ENCODE measurements at places on chromosomes 3 and 15.
A peak's percentile ranks its signal among the peaks of the same experiment; 100 is the strongest.

DNA sequence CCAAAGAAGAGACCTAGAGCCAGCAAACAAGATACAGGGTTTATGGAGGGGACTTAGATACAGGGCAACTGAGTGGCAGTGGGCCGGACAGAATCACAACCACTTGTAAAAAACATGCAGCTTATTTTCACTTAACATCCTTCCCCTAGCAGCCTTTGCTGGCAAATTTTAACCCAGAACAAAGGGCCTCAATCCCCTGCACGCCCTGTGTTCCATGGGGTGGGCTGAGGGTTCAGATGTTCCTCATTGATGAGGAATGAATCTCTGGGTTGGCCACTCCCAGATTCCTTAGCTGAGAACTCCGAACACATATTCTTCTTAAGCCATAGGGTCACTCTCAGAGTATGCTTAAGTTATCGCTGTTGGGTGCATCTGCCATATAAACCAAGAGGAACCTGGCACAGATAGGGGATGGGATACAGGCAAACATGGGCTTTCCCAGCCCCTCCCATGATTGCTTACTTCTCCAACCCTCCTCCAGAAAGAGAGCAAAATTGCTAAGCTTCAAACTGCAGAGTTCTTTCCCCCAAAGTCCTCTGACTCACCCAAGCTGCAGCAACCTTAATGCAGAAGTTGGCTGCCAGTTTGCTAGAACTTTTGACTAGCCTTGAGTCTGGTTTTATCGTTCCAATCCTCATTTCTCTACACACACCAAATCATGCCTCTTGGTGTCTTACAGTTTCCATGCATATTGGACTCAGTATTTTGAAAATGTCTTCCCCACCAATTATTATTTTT, 146.9 kb downstream of the CD47 start:
- no peak for DNase-seq

DNA sequence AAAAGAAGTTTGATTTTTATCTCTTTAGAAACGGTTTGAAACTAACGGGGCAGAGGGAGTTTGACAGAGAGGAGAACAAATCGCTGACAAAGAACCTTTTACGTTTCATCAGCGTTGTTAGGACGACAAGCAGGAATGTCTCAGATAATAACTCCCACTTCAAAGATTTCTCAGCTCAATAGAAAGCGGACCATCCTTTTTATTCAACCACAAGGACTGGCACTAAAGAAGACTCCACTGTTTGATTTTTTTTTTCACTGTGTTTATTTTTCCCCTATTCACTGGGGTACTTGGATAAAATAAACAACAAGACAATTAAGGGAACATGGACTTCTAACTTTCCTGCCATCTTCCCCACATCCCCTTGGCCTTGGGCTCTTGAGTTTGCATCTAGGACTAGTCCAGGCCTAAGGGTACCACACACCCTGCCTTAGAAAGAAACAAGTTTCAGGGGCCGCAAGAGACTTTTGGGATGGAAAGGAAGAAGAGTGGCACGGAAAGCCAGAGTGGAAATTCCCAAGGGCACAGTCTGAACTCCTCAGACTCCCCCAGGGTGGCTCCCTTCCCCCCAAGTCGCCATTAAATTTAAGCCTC, 19.0 kb downstream of the ZIC4 start:
- no peak for DNase-seq

DNA sequence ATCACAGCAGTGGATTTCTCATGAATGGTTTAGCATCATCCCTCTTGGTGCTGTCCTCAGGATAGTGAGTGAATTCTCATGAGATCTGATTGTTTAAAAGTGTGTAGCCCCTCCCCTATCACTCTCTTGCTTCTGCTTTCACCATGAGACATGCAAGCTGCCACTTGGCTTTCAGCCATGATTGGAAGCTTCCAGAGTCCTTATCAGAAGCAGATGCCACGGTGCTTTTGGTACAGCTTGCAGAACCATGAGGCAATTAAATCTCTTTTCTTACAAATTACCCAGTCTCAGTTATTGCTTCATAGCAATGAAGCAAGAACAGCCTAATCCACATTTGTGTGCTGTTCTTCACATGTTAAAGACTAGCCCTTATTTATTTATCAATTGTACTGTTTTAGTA, 495.2 kb upstream of the EPHA6 start:
- no peak for DNase-seq

DNA sequence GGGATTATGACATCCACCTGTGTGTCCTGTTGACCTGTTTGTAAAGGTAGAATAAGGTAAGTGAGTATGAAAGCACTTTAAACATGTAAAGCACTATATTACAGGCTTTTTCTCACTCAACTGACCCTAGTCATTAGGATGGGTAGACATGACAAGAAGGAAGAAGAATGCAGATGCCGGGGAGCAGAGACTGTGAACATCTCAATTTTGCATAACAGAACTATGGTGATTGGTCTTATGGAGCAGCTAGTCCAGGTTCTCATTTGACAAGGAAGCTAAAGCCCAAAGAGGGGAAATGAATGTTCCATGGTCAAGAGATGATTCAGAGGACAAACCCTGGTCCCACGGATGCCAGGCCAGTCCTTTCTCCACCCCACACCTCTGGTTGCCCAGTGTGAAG, 200.1 kb upstream of the BCL6 start:
- DNase-seq: no peak

- DNase-seq: no peak
These were observed 67.5 kb downstream of the RPL22L1 start for GRCh38 chr3:170802164-170803151.

DNA sequence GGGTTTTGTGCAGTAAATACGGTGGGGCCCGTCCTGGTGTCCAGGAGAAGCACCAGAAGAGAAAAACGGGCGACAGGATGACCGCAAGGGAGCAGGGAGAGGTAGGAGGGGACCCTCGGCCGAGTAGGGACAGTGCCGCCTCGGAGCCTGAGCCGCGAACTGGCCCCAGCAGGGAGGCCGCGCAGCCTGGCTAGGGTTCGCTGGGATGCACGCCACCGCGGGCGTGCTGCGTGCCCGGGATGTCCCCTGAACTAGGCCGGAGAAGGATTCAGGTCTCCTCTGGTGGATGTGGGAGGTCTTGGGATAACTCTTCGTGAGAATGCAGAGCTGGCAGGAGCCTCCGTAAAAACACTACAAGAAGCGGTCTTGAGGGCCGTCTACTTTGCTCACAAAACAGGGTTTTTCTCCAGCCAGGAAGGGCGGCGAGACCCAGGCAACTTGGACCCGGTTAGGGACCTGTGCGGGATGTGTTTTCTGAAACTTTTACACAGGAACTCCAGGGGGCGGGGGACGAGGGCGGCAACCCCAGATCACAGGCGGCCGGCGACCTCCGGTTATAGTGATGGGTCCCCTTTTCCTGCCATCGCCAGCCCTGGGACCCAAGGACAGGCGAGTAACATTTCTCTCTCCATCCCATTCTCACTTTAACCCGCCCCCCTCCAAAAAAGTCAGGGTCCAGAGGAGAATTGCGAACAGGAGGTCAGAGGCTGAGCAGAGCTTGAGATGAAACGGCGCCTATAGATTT, 35.5 kb downstream of the NR2F2 start:
- DNase-seq: no peak

DNA sequence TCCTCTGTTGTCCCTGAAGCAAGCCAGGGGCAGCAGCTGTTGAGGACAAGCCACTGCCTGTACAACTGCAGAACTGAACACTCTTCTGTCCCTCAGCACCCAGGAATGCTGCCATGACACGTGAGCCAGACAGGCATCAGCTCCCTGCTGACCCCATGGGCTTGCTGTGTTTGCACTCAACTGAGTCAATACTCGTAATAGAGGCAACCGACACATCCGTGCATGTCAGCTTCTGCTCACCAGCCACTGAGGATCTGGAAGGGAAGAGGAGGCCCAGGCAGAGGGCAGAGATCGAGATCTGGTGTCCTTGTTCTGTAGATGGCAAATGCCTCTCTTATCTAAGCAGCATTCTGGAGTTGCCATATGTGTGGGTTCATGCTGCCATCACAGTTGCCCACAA, 54.3 kb upstream of the SEC61A1 start:
- DNase-seq: no peak

- DNase-seq: no peak
These were observed 116.7 kb downstream of the ERC2 start for GRCh38 chr3:56351537-56351936.

- no peak for DNase-seq
These were observed 199.8 kb downstream of the WDR72 start for GRCh38 chr15:53559364-53560277.

- no peak for DNase-seq
These were observed 1.2 kb upstream of the UBP1 start for GRCh38 chr3:33441225-33441976.

GRCh38 chr3:29585368-29585767, 304.5 kb downstream of the RBMS3 start:
- no peak for DNase-seq

DNA sequence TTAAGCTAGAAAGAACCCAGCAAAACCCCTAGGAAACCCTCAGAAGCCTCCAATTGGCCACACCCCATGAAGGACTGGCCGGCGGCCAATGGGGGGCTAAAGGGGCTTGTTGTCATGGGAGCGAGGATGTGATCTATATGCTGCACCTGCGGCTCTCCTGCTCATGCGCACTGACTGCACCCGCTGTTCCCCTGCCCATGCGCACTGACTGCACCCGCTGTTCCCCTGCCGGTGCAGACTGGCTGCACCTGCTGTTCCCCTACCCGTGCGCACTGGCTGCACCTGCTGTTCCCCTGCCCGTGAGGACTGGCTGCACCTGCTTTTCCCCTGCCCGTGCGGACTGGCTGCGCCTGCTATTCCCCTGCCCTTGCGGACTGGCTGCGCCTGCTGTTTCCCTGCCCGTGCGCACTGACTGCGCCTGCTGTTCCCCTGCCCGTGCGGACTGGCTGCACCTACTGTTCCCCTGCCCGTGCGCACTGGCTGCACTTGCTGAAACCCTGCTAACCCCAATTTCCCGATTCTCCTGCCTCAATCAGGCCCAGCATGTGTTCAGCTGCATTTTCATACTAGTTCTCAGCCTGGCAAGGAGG, 16.8 kb upstream of the MCCC1 start:
- peak; percentile 62 for DNase-seq

- DNase-seq: peak; percentile 39
These were observed 109.2 kb downstream of the EPHB1 start for GRCh38 chr3:134904241-134904771.

- no peak for DNase-seq
These were observed 336.9 kb downstream of the SLC9A9 start for GRCh38 chr3:143511174-143511879.

GRCh38 chr15:94099574-94099960, 131.8 kb upstream of the MCTP2 start:
- no peak for DNase-seq

- DNase-seq: no peak
These were observed 56.9 kb upstream of the FLNB start for GRCh38 chr3:57951066-57951882.

GRCh38 chr3:137792626-137793271, 28.6 kb downstream of the SOX14 start:
- peak; percentile 18 for DNase-seq

DNA sequence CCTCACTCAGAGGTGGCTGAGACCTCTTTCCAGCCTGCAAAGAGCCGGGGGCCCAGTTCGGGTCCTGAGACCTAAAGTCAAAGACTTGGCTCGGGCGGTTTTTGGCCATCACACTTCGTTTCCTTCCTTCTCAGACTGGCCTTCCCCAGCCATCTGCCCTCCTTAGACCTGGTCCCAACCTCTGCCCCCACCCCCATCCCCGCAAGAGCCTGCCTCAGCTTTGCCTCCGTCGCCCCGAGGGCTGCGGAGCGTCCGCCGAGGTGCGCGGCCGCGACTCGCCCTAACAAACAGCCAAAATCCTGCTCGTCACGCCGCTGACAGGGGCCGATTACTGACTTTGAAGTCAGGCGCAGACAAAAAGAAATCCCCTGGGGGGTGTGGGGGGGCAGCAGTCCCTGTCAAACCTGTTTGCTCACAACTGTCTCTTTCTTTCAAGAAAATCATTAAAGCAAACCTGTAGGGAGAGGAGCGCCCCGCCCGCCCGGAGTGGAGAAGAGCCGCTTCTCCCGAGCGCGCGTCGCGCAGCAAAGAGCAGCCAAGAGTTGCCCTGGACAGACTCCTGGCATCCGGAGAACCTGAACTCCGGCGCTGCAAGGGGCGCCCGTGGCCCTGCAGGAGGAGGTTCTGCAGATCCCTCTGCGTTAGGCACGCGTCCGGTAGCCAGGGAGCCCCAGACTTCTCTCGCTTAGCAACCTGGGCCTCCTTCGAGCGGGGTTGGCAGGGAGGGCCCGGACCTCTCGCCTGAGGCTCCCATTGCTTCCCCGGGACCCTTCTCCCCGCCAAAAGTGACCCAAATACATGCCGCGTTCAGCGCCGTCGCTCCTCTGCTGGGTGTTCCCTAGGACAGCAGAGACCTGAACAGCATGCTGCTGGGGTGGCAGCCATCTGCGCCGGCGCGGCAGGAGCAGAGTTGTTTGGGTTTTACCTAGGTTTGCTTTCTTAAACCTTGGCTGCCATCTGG, 4.5 kb downstream of the SOX14 start:
- no peak for DNase-seq

GRCh38 chr15:50576166-50576565, 29.7 kb upstream of the USP50 start:
- DNase-seq: no peak

DNA sequence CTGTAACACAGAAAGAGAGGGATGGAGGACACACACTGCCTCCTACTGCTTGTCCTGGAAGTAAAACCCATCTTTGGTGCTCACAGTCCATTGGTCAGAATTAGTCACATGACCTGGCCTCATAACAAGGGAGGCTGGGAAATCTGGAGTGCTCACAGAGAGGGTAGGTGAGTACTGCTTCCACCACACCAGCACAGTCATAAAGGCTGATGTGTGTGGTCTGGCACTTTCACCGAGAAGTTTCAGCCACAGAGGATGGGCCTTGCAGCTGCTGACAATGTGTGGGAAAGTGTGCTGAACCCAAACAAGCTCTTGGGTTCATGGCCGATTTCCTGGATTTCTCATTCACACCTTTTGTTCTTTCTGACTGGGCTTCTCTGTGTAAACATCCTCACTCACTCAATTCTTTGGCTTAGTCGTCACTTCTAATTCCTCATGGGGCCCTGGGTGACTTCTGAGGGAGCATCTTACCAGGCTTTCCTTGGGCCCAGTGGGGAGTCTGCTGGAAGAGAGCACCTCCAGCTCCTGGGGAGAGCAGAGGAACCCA, 100.7 kb downstream of the ASB7 start:
- peak; percentile 31 for DNase-seq

DNA sequence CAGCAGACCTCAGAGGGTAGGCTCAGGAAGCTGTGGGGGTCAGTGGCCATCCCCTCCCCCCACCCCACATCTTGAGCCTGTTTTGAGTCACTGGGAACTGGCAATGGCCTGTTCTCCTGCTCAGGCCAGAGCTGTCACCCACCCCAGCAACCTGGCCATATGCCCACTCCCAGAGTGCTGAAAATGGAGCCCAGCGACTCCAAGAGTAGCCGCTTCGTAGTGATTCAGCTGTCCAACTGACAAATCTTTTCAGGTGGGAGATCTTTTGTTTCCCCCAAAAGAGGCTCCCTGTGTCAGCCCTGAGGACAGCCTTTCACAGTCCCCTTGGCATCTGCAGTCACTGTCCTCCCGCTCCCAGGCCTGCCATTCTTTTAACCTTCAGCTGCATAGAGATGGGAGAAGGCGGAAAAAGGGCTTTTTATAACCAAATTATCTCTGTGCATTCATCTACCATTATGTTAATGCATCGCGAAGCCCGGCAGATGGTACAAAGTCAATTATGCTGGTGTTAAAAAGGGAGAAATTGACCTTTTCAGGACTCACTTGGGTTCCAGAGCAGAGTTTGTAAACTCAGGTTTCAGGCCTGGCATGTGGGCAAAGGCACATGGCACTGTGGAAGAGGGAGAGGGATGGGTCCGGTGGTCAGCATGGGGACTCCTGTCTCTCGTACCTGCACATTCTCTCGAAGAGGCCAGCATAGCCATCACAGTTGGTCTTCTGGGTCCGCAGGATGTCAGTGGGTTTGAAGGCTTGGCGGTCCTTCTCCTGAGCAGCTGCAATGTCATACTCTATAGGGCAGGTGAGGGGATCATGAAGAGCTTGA, 32.1 kb downstream of the KY start:
- no peak for DNase-seq

Measured in activated CD4-positive, alpha-beta T cell treated with anti-CD3 and anti-CD28 coated beads, Interleukin-2, amount 50 U/mL, for 48 hours (primary cell).